ENCODE measurements at places on chromosomes 4 and X.

DNA sequence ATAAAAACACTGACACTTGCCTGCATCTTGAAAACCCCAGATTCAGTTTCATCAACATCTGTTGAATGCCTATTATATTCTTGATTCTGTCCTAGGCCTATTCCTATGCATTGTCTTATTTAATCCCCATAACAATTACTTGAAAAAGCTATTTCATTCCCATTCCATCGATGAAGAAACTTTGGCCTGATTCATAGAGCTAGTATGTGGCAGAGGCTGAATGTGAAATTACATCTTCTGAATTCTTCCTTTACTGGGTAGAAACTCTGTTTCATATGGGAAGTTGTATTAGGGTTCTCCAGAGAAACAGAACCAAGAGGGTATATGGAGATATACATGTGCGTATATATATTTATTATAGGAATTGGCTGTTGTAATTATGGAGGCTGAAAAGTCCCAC lies 35.0 kb upstream of the SLC4A4 start:
- no peak for DNase-seq

GRCh38 chr4:180341926-180342325 lies 1901.3 kb upstream of the TENM3 start:
- DNase-seq: no peak

- peak; percentile 32 for DNase-seq
Observed at GRCh38 chr4:24988776-24989175, 42.0 kb downstream of the LGI2 start.

DNA sequence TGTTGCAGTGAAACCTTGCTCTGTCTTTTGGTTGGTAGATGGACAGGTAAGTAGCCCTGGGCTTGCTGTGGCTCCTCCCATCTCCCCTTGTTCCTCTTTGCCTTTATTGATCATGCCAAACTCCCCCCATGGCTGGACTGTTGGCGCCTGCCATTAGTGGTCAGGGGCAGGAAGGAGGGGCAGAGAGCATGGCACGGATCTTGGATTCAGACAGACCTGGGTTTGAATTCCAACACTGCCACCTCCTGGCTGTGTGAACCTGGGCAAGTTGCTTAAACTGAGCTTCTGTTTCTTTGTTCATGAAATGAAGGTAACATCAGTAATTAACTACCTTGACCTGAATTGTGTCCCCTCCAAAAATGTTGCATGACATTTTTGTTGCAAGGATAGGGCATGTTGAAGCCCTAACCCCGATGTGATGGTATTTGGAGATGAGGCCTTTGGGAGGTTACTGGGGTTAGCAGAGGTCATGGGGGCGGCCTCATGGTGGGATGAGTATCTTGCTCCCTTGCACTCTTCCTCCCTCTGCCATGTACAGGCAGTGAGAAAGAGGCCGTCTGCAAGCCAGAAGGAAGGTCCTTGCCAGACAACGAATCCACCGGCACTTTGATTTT lies 6.0 kb downstream of the SLC2A9 start:
- DNase-seq: no peak

- no peak for DNase-seq
Observed at GRCh38 chrX:9430346-9430921, 34.4 kb upstream of the TBL1X start.

GRCh38 chrX:39513836-39514235 lies 583.9 kb downstream of the BCOR start:
- no peak for DNase-seq

DNA sequence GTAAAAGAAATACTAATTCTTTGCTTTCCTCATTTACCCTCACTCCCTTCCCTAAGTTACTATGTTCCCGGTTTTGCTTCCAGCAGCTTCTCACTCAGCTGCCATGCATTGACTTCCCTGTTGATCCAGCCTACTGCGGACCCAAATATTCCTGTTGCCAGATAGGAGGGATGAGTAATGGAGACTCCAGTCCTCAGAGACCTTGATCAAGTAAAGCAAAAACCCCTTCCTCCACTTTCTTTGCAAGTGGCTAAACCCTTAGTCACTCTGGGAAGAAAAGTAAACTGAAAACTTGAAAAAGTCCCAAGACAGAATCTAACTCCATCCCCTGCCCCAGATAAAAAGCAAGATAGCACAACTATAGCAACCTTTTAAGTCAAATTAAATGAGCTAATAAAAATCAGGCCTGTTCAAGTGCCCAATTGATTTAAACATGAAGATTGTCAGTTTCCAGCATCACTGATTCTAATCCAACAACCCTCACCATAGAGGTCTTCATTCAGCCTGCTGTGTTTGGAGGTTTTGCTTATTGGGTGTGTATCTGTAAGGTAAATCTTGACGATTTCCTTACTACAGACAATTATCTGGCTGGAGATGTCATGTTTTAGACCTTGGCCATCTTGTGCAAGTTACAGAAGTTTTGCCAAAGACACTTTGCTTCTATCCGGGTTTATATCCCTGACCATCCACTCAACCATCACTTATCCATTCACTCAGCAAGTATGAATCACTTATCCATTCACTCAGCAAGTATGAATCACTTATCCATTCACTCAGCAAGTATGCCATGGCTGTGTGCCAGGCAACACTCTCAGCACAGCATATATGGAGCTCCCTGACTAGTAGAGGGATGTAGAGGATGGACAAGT lies 17.6 kb downstream of the FGFBP1 start:
- no peak for DNase-seq

- no peak for DNase-seq
Observed at GRCh38 chr4:108060686-108061321, 71.1 kb downstream of the HADH start.

DNA sequence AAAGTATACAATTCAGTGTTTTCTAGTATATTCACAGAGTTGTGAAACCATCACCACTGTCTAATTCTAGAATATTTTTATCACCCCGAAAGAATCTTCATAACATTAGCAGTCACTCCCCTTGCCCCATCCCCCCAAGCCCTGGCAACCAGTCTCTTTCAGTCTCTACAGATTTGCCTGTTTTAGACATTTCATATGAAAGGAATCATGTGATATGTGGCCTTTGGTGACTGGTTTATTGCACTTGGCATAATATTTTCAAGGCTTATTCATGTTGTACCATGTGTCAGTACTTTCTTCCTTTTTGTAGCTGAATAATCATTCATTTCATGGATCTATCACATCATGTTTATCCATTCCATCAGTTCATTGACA lies 371.7 kb downstream of the AFF2 start:
- no peak for DNase-seq

DNA sequence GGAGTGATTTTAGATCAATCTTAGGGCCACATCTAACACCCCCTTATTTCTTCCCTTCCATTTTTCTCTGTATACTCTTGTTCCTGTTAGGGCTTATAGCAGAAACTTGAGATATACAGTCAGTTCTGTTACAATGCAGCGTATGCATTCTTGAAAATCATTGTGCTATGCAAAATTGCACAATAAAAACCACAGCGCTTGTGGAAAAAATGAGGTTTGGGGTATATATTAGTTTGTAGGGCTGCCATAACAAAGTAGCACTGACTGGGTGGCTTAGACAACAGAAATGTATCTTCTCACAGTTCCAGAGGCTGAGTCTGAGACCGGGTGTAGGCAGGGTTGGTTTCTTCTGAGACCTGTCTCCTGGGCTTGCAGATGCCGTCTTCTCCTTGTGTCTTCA lies 59.0 kb downstream of the WWC2 start:
- no peak for DNase-seq
